Activated CD8-positive, alpha-beta memory T cell treated with anti-CD3 and anti-CD28 coated beads, Interleukin-2, amount 10 ng/mL, durations not matched to agents 7 days and 5 days (primary cell): ENCODE measurements at places on chromosomes 12 and 14. TPM values are rescaled to one million over a fixed set of nuclear protein-coding genes. Genes with fewer than 3 reads are reported as not detected.

BEST3 gene
- total RNA-seq = not detected

HEBP1 gene
- total RNA-seq = 9.7 TPM

SMIM41 gene
- not detected for total RNA-seq

TBPL2 gene
- total RNA-seq = not detected

KTN1 gene
- total RNA-seq = 92.3 TPM

DPPA3 gene
- total RNA-seq = not detected

TPCN1 gene
- total RNA-seq = 23.3 TPM

CABP1 gene
- total RNA-seq = not detected

SLCO1B3 gene
- total RNA-seq = not detected

HOXC10 gene
- not detected for total RNA-seq
